Calu3 (cell line): ENCODE measurements at places on chromosomes 3 and 15. TPM values are rescaled to one million over a fixed set of nuclear protein-coding genes. Genes with fewer than 3 reads are reported as not detected.
A peak's percentile ranks its signal among the peaks of the same experiment; 100 is the strongest.

GRCh38 chr3:5423523-5423922, 236.0 kb downstream of the EDEM1 start:
- DNase-seq = no peak

- peak; percentile 86 for DNase-seq
Measured at GRCh38 chr3:32391643-32392535, at the start of gene CMTM7. Gene CMTM7 (plus strand): TSS chr3:32391853. CDS start chr3:32391907, 54 bp downstream.

DNA sequence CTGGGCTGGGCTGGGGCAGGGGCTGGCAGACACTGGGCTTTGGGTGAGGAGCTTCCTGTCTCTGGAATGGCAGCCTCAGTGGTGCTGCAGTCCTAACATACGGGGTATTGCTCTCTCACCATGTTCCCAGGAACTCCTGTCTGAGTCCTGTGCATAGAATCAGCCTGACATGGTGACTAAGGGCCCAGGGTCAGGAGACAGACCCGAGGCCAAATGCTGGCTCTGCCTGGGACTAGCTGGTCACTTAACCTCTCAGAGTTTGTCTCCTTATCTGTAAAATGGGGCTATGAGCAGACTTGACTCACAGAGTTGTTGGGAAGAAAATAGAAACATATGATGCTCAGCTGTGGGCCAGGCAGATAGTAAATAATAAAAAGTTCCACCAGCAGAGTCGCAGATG, 28.3 kb downstream of the PRKCD start:
- no peak for DNase-seq

DNA sequence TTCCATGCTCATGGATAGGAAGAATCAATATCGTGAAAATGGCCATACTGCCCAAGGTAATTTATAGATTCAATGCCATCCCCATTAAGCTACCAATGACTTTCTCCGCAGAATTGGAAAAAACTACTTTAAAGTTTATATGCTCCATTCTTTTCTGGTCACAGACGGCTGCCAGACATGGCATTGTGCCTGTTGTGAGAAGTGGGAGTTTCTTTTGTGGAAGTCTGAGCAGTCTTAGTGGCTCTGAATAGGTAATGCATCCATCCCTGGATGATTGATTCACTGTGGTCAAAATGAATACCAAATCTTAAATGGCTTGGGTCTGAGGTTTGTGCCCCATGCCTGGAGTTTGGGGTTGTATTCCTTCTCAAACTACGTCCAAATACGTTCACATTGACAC, 274.5 kb upstream of the AZI2 start:
- no peak for DNase-seq

GRCh38 chr3:16999871-17000270, 115.1 kb downstream of the PLCL2 start:
- DNase-seq = no peak

- no peak for DNase-seq
Measured at GRCh38 chr3:189936201-189936945, 184.3 kb downstream of the P3H2 start.

PLD1 gene
- total RNA-seq = 58.5 and 61.2 TPM in 2 replicates

DNA sequence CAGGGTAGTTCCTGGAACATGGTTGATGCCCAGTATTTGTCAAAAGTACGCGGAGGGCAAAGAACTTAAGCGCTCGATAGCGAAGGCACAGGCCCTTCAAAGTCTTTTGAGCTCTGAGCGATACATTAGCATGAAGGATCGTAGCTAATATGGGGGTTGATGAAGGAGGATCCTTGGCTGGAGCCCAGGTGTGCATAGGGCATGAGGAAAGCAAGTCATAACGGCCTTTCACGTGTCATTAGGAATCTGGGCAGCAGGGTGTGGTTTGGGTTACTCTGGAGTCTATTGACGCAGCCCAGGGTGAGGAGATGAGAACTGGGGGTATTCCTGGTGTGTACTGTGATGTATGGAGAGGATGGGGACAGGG, 31.7 kb downstream of the SPINK8 start:
- peak; percentile 28 for DNase-seq

GRCh38 chr15:65217526-65218482, 6.5 kb upstream of the CILP start:
- no peak for DNase-seq

DNA sequence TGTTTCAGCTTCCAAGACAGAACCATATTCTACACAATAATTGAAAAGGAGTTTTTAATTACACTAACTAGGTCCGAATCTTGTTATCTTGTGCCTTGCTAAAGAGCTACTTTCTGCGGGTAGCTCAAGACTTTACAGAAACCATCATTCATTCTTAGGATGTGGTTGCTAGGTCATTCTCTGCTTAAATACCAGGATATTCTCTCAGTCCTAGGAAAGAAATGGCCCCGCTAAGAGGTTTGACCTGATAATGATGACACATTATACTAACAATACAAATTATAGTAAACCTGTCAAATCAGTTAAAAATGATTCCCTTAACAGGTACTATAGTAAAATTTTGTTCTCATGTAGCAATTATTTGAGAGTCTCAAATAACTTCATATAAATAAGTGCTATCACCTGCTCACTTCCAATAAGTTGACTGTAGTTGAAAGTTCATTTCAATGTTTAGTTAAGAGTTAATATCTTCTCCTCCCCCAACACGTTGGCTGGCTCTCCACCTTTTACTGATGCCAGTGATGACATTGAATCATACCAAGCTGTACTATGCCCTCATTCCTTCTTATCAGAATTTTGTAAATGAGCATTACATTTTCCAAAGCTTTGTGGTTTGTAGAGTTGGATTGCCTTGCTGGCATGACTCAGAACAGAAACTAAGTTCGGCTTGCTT, 3.6 kb upstream of the C3orf85 start:
- DNase-seq = peak; percentile 15

- no peak for DNase-seq
Measured at GRCh38 chr3:191176038-191176785, 22.8 kb upstream of the OSTN start.

- no peak for DNase-seq
Measured at GRCh38 chr15:83709241-83709640, 55.3 kb downstream of the ADAMTSL3 start.

FEZF2 gene
- total RNA-seq = not detected in 2 replicates

GRCh38 chr3:80445053-80445452, 677.3 kb upstream of the ROBO1 start:
- no peak for DNase-seq

DNA sequence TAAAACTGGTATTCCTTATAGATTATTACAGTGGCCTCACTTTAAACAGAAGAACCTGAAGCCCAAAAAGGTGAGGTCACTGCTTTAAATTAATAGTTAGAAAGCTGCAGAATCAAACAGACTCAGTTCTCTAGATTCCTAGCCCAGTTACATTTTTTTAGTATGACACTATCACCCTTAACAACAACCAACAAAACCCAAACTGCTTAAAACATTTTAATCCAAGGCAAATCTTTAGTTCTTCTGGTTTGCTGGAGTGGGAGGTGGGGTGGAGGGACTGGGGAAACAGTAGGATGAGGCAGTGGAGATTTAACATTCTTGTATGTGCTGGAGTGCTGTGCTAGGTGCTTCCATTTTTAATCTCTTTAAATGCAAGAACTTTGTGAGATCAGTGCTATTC, 631.6 kb upstream of the KCNMB2 start:
- DNase-seq = no peak

- DNase-seq = no peak
Measured at GRCh38 chr3:45507820-45508317, 86.7 kb upstream of the LIMD1 start.

- DNase-seq = no peak
Measured at GRCh38 chr3:184218814-184219213, 10.6 kb upstream of the VWA5B2 start.

- no peak for DNase-seq
Measured at GRCh38 chr3:170117134-170117533, 64.4 kb downstream of the PHC3 start.

GOLGA8N gene
- 0.45 and 0.51 TPM in 2 replicates for total RNA-seq

- no peak for DNase-seq
Measured at GRCh38 chr3:29871087-29871486, 590.2 kb downstream of the RBMS3 start.

CXCR6 gene
- not detected in 2 replicates for total RNA-seq

GRCh38 chr3:60268123-60268522, 983.1 kb downstream of the FHIT start:
- DNase-seq = no peak

GRCh38 chr15:66711862-66712261, 9.8 kb downstream of the SMAD6 start:
- no peak for DNase-seq

DNA sequence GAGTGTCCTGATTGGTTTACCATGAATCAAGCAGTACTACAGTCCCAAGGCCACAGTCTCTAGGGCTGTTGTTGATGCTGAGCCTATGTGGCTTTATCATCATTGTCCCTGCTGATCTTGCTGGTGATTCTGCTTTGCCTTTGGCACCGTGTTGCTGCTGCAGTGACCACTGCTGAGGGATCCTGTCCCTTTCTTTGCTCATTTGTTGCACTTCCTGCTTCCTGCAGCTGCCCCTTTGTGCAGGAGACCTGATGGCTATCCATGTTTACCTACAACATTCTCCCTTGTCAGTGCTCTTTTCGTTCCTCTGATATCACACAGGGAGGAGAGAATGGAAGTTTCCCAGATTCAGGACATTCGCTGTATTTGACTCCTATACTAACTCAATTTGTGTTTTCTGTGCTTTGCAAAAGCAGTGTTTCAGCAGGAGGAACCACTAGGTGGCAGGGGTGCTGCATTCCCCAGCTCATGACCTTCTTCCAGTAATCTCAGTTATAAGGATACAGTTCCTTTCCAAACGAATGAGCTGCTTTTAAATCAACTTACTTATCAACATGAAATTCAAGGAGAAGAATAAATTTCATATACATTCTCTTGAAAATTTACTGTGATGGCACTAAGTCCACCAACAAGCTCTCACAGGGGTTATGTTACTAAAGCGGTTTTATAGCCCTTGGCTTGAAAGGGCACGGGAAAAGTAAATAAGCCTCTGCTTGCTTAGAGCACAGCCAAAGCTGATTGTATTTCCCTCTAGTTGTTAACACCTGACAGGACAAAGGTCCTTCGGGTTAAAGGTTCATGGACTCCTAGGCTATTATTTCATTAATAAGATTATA, 9.7 kb upstream of the THUMPD3 start:
- peak; percentile 77 for DNase-seq

TLR9 gene
- 0.14 and 0.27 TPM in 2 replicates for total RNA-seq

- no peak for DNase-seq
Measured at GRCh38 chr3:33417066-33417673, 23.0 kb downstream of the UBP1 start.

RGMA gene
- total RNA-seq = 0.73 and 0.78 TPM in 2 replicates
